Testis (tissue), 5 donors: ENCODE measurements at places on chromosomes 7 and 10. TPM values are rescaled to one million over a fixed set of nuclear protein-coding genes. Genes with fewer than 3 reads are reported as not detected.

The NCAPG2 gene
- total RNA-seq: 30.2 TPM

The ERVW-1 gene
- total RNA-seq: 7.5 TPM

The CRHR2 gene
- 0.50 TPM for total RNA-seq

The KCP gene
- total RNA-seq: 1.2 TPM

The ITPRID1 gene
- 2.3 TPM for total RNA-seq

The BICC1 gene
- 10.0 TPM for total RNA-seq

The PRF1 gene
- total RNA-seq: 0.55 TPM

The GRID1 gene
- total RNA-seq: 16.7 TPM
